Ureter (tissue), 1 donor: ENCODE measurements at places on chromosomes 6 and 20.
A peak's percentile ranks its signal among the peaks of the same experiment; 100 is the strongest.

DNA sequence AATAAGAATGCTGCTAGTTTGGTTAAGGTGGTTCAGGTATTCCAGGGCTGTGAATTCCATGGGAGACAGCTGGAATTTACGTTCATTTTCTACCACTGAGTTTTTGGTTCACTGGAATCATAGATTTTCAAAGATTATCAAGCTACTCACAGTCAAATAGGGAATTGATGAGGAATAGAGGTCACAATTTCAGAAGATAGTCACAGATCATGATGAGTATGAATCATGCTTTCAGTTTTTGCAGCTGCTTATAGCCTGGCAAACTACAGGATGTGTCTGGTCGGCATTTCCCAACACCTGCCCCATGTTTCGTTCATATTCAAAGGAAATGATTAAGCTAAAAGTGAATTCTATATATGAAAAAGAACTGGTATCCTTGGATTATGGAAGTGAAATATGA is 58.7 kb downstream of the BCKDHB start:
- no peak for DNase-seq

- no peak for DNase-seq
Measured at GRCh38 chr6:113362301-113363047, 494.7 kb upstream of the MARCKS start.

GRCh38 chr20:37681384-37682112 is 12.3 kb upstream of the CTNNBL1 start:
- DNase-seq, result no peak

GRCh38 chr6:134162932-134163331 is 110.5 kb upstream of the SLC2A12 start:
- DNase-seq, result no peak

DNA sequence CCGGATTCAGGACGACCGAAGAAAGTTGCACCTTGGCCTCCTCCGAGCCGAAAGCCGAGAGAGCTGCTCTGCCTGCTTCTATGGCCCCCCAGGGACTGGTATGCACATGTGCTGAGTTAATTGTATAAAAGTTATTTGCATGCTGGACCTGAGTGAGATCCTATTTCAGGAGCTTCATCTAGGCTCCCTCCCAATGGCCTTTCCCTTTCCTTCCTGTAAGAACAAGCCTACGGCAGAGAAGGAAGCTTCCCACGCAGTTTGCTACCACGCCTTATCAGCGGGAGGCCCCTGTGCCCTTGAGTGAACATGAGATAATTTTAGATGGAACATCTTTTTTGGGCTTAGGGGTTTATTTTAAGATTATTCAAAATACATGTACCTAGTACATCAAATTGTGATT is 65.9 kb downstream of the RIN2 start:
- DNase-seq, result no peak

DNA sequence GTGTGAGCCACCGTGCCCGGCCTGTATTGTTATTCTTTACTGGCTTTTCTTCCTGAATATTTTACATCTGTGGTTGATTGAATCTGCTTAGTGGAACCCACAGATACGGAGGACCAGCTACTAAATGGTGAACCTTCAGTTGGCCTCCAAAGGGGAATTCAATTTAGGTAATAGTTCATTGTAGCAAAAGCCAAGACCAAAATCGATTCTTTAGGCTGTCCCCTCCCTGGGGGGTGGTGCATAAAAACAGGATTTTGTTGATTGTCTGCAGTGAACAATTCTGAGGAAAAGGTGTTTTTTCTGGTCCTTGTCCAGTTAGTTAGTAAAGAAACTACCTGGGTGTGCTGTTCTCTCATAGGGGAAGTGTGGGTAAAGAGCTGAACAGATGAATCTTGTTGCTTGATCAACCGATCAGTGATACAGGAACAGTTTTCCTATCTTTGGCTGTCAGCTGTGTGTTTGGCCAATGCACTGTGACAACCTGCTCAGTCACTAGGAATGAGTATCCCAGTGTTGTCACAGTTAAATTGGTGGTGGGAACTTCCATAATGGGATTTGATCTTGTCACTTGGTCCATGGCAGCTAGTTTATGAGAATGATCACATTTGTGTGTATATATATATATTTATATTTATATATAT is 19.5 kb downstream of the LHFPL5 start:
- DNase-seq, result no peak

- DNase-seq, result no peak
Measured at GRCh38 chr6:164832410-164832809, 477.0 kb downstream of the C6orf118 start.

GRCh38 chr6:12608874-12609273 is 107.7 kb upstream of the PHACTR1 start:
- no peak for DNase-seq

GRCh38 chr6:137866200-137866913 is 702 bp upstream of the TNFAIP3 start:
- DNase-seq, result peak; percentile 62

GRCh38 chr6:157020398-157020797 is 243.2 kb downstream of the ARID1B start:
- DNase-seq, result no peak

- no peak for DNase-seq
Measured at GRCh38 chr6:114421199-114421598, 78.4 kb upstream of the HS3ST5 start.

GRCh38 chr6:140017470-140017869 is 643.0 kb upstream of the CITED2 start:
- no peak for DNase-seq

GRCh38 chr20:63699466-63700198 is 3.2 kb downstream of the TNFRSF6B start:
- peak; percentile 46 for DNase-seq

DNA sequence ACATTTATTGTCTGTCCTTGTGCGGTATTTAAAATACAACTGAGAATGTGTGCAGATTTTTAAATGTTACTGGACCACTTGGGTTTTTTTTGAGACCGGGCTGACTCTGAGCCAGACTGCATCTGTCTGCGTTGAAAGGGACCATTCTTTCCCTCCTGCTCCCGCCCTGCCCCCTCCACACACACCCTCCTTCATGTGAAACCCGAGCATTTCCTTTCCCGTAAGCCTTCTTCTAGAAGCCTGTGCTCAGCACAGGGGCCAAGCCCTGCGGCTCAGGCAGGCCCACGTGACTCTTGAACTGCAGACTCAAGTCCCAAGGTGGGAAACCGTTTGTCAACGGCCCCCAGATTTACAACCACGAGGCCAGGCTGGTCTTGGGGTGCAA is 82.7 kb upstream of the FOXC1 start:
- DNase-seq, result peak; percentile 57

GRCh38 chr20:44745598-44746366 is at the start of gene KCNK15:
Gene KCNK15 (plus strand): TSS chr20:44745865. CDS start chr20:44745911, 46 bp downstream.
- no peak for DNase-seq

DNA sequence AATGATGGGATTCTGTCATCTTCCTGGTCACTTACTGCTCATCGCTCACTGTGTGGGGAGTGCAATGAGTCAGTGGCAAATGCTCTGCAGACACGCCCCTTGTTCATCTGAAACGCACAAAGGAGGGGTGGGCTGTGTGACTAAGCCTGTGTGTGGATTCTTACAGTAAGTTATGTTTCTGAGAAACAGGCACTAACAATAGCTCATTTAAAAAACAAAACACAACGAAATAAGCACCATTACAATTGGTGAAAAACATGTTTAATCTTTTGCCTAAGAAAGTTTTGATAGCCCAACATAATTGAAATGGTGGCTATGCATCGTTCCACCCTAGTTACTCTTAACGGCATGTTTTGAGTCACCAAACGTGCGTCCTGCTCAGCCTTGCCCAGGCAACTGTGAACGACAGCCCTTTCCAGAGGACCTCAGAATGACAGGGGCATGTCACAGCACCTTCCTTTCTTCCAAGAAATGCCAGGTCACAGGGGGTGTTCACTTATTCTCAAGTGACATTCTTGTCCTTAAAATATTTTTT is 118.4 kb upstream of the SGK1 start:
- no peak for DNase-seq

- DNase-seq, result peak; percentile 31
Measured at GRCh38 chr20:64109831-64110391, 2.5 kb upstream of the NPBWR2 start.

DNA sequence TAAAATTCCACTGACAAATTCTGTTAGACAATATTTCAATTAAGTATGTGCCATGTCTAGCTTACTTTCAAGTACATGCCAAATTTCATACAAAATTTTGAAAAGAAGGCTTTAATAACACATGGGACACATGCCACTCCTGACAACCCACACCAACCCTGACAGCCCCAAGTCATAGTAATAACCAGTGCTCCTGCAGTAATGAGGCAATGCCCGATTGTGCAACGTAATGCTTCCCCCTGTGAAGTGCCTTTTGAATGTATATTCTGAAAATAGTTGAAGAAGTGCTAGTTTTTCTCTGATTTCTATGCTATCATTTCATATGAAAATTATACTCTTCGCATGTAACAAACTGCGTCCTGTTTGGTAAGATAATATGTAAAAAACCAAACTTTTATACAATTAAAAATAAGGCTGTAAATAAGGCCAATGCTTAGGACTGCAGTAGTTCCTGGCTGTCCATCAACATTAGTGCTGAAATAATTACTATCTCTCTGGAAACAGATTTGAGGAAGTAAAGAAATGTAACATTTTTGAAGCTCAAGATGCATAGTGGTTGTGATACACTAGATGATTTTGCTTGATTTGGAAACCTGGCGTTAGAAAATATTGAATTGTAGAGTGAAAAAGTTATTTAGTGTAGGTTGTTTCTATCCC is 125.8 kb upstream of the BCLAF1 start:
- DNase-seq, result no peak

GRCh38 chr6:21103626-21104224 is 489.8 kb upstream of the SOX4 start:
- no peak for DNase-seq

- DNase-seq, result no peak
Measured at GRCh38 chr6:105746130-105746505, 340.0 kb upstream of the PRDM1 start.

GRCh38 chr6:41713159-41713649 is 22.2 kb downstream of the TFEB start:
- peak; percentile 80 for DNase-seq

- DNase-seq, result no peak
Measured at GRCh38 chr6:137638926-137639706, 144.9 kb upstream of the OLIG3 start.

DNA sequence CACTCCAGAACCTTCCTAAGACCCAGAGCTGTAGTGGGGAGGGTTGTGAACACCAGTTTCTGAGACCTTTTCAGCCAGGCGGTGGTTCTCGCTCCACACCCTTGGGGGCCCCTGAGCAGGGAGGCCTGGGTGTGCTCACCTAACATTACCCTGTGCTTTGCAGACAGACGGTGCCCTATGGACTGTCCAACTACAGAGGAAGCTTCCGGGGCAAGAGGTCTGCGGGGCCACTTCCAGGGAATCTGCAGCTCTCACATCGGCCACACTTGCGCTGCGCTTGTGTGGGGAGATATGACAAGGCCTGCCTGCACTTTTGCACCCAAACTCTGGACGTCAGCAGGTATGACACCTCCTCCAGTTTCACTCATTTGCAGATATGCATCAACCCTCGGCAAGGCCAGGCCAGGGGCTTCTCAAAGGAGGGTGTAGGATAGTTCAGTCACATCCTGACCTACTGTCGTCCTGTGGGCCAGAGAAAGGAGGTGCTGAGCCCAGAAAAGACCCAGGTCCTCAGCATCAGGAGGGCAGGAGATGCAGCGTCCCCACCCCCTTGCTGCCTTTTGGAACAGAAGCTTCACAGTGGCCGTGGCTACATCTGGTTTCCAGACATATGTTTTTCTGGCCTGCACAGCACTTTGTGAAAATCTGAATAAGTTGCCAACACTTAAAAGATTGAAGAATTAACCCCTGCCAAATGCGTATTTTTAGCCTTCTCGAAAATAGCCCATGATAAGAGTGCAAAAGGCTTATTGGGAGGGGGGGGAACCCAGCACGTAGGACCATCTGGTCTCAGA is 20.6 kb downstream of the EDN3 start:
- DNase-seq, result no peak

DNA sequence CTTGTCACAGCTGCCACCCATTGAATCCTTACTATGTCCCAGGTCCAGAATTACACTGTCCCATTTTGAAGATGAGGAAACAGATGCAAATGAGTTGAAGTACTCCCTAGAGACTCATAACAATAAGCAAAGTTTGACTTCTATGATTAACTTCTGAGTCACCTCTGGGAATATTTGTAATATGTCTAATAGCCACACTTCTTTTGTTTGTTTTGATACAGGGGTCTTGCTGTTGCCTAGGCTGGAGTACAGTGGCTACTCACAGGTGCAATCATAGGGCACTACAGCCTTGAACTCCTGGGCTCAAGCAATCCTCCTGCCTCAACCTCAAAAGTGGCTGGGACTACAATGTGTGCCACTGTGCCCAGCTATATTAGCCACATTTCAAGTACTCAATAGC is 11.4 kb upstream of the SOX12 start:
- no peak for DNase-seq

DNA sequence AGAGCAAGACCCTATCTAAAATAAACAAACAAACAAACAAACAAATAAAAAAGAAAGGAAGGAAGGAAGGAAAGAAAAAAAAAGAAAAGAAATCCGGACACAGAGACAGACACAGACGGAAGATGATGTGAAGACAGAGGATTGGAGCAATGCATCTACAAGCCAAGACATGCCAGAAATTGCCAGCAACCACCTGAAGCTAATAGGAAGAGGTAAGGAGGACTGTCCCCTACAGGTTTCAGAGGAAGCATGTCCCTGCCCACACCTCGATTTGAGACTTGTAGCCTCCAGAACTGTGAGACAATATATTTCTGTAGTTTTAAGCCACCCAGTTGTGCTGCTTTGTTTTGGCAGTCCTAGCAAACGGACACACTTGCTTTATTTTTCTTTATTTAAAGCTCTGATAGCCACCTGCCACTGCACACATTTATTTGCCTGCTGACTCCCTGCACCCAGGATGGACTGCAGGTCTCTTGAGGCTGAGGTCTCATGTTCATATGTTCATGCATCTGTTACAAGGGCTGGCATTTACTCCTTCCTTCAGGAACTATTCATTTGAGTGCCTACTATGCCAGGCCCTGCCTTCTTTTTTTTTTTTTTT is 20.7 kb upstream of the ZMYND8 start:
- peak; percentile 59 for DNase-seq

- DNase-seq, result no peak
Measured at GRCh38 chr6:136035378-136036070, 184.0 kb downstream of the PDE7B start.

DNA sequence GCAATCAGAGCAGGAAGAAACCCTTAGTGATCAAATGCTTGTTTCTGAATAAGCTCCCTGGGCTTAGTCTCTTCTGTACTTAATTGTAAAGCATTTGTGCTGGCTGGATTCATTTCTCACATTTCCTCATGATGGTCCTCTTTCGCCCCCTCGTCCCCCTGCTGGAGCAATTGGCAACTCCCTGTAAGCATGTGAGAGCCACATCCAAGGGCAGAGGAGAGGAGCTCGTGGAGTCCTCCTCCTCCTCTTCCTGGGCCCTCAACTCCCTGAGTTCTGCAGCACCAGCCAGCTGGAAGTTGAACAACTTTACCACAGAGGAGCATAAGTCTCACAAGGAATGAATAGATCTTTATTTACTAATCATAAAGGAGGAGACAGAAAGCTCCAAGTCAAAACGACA is 12.6 kb downstream of the ANKEF1 start:
- DNase-seq, result no peak
